ENCODE measurements at places on chromosomes 3 and 15.

DNA sequence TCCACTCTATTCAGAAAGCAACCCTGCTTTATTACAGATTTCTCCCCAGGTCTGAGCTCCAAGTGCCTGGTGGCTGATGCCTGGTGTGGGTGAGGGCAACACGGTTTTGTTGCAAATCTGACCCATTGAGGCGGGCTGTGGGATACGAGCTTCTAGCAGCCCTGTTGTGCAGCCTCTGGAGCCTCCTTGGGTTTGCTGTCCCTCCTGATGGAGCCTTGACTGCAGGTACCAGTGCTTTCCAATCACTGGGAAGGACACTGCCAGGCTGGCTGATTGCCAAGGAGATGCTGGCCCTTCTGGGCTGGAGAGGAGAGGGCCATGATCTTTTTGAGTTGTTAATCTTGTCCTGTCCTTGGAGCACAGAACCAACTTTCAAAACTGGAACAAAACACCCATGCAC lies 151.0 kb upstream of the RGMA start:
- DNase-seq, result no peak

DNA sequence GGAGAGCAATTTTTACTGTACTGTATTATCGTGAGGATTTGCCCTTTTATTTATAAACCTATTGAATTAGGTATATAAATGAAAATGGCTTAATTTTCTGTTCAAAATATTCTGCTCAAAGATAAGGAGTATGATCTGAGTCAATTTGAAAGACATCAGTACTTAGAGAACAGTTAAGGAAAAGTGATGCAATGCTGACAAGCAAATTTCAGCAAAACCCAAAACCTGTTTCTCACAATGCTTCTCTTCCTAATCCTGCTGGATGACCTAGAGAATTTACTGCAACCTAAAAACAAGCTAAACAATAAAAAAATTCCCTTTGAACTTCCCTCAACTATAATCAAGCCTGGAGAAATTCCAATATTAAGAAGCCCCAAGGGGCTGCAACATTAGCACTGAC lies 82.7 kb downstream of the RFX7 start:
- DNase-seq, result no peak

DNA sequence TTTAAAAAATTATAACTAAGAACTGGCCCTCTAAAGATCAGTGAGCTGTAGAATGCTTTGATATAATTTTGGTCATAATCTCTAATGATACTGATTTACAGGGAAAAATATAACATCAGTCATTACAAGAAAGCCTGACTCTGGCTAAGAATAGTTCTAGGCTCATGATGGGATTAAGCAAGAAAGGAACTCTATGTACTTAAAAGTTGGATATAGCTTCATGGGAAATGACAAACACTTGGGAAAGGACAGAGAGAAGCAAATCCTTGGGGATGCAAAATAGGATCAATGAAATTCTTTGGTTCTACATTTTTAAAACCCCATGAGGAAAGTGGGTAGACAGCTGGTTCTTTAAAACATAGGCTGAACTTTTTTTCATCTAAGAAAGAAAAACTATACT lies 472.7 kb upstream of the NR2F2 start:
- DNase-seq, result no peak

DNA sequence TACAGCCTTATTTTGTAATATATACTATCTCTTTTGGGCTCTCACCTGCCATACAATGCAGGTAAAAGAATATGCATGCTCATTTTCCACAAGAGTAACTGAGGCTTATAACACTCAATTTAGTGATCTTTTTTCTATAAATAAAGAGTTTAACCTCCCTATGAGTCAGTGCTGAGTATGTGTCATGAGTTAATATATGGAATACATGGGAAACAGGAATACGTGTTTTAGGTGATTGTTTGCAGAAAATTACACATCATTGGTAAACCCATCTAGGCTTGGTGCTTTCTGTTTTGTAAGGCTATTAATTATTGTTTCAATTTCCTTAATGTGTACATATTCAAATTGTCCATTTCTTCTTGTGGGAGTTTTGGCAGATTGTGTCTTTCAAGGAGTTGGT lies 411.3 kb downstream of the GRM7 start:
- DNase-seq, result no peak

GRCh38 chr3:49022688-49023171 lies 809 bp downstream of the NDUFAF3 start:
- DNase-seq, result no peak

- peak; percentile 29 for DNase-seq
These were observed 8.6 kb downstream of the ANP32A start for GRCh38 chr15:68812069-68812468.

GRCh38 chr15:63986751-63987341 lies 59.4 kb downstream of the DAPK2 start:
- DNase-seq, result no peak

DNA sequence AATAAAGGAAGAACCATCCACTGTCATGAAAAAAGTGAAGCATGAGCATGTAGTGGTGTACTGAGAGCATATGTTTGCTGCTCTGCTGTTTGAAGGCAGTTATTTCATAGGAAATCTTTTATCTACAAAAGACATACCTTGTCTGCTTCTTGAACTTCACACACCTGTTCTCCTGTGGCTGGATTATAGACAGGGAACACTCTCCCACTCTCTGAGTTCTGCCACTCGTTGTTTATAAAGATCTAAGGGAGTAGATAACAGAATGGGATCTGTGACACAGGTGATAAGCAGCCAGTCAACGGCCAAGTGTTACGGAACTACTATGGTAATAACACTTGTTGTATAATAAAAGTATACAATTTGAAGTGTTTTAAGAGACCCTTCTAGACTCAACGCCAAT lies 51.5 kb downstream of the ALDH1A2 start:
- DNase-seq, result no peak

- no peak for DNase-seq
These were observed 40.4 kb upstream of the ACKR4 start for GRCh38 chr3:132556508-132557159.

- DNase-seq, result no peak
These were observed 7.0 kb upstream of the RFT1 start for GRCh38 chr3:53137221-53137620.

DNA sequence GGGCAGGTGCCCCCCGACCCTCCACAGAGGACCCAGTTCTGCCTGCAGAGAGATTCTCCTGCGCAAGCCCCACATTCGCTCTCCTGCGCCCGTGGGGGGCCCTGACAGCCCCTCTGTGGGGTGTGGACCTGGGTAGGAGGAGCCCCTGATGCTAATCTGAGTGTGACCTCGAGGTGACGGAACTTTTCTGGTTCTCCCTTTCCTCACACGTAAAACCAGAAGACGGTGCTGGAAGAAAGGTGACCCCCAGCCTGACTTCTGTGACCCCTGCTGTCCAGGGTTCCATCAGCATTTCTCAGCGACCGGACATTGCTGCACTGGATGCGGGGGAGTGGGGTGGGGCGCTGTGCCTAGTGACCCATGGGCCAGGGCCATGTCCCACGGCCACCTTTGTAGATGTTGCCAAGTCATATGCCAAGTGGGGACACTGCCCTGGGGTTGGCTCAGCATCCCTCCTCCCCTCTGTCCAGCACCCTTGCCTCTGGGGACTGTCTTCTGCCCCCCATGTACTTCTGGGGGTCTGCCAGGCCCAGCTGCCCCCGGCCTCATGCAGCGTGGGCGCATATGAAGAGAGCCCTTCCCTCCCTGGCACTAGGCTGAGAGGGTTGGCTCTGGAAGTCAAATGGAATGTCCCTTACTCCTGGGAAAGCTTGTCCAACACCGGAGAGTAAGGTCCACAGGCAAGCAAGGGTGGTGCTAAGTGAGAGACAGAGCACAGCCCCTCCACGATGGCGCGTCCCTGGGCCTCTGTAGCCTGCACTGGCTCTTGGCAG lies 129.1 kb upstream of the MEF2A start:
- DNase-seq, result no peak

- no peak for DNase-seq
These were observed 9.1 kb downstream of the SLC49A4 start for GRCh38 chr3:122803977-122804376.

- no peak for DNase-seq
These were observed 22.8 kb downstream of the USF3 start for GRCh38 chr3:113673593-113673992.
